Thymus (tissue), 14 donors: ENCODE measurements at places on chromosomes 5 and 9. TPM values are rescaled to one million over a fixed set of nuclear protein-coding genes. Genes with fewer than 3 reads are reported as not detected.

GRCh38 chr9:37839496-37840461, 39.2 kb downstream of the DCAF10 start:
- no peaks in the 10 kb centered on the region for H3K4me1 ChIP-seq
- no peak overlapping the region for H3K27ac ChIP-seq
- no peaks in the 10 kb centered on the region for H3K36me3 ChIP-seq
- no peak overlapping the region for H3K4me3 ChIP-seq
- H3K27me3 ChIP-seq: no peaks in the 10 kb centered on the region
- no peak for DNase-seq

DNA sequence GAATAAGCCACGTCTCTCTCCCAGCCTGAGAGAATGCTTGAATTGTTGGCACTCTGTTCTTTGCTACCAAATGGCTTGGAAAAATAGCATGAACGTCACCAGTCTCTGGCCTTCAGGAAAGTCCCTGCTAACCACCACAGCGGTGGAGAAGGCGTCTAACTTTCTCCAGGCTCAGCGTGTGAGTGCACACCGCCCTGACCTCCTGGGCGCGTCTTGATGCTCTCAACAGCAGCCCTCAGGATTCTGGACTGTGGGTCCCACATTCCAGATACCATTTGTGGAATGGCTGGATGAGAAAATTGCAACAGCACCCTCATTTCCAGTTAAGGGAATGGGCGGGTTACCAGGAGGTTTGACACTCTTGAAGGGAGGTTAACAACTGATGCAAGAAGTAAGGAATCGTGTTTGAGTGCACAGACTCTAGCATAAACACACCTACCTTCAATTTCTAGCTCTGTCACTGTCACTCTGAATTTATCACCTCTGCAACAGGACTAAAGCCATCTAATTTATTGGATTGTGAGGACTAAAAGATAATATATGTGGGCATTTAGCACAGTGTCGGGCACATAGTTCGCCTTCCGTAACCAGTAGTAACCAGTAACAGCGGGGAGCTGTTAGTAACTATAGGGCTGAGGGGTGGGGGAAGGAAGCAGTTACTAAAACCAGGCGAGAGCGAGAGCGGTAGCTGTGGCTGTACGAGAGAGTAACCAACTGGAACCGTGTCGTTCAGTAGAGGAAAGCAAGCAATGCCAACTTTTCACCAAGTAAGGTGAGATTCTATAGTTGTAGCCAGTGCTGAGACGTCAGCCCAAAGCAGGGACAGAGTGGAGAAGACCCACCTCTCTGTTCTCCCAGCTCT, 807 bp upstream of the PLGRKT start:
- peaks cover 11% of the 10 kb centered on the region for H3K36me3 ChIP-seq
- H3K4me3 ChIP-seq: peak overlapping the region; percentile 77
- no peaks in the 10 kb centered on the region for H3K27me3 ChIP-seq
- H3K27ac ChIP-seq: peak overlapping the region; percentile 85
- no peak for DNase-seq

- peaks cover 8% of the 10 kb centered on the region for H3K36me3 ChIP-seq
- no peak overlapping the region for H3K4me3 ChIP-seq
- DNase-seq: no peak
- no peak overlapping the region for H3K27ac ChIP-seq
- peaks cover 6% of the 10 kb centered on the region for H3K27me3 ChIP-seq
Measured at GRCh38 chr5:139692148-139692547, 44.0 kb downstream of the CXXC5 start.

- no peaks in the 10 kb centered on the region for H3K4me1 ChIP-seq
- peaks cover 45% of the 10 kb centered on the region for H3K36me3 ChIP-seq
- H3K27me3 ChIP-seq: no peaks in the 10 kb centered on the region
- H3K27ac ChIP-seq: no peak overlapping the region
Measured at GRCh38 chr5:148443998-148444397, 60.2 kb downstream of the FBXO38 start.

GRCh38 chr5:160621526-160621925, 199.9 kb downstream of the PTTG1 start:
- no peak overlapping the region for H3K4me3 ChIP-seq
- H3K27ac ChIP-seq: no peak overlapping the region
- H3K36me3 ChIP-seq: no peaks in the 10 kb centered on the region

GRCh38 chr5:150035139-150035895, 34.8 kb downstream of the HMGXB3 start:
- DNase-seq: no peak
- no peak overlapping the region for H3K4me3 ChIP-seq
- no peaks in the 10 kb centered on the region for H3K4me1 ChIP-seq

GRCh38 chr5:112546946-112547592, 128.0 kb upstream of the EPB41L4A start:
- H3K36me3 ChIP-seq: no peaks in the 10 kb centered on the region
- H3K4me3 ChIP-seq: no peak overlapping the region

DNA sequence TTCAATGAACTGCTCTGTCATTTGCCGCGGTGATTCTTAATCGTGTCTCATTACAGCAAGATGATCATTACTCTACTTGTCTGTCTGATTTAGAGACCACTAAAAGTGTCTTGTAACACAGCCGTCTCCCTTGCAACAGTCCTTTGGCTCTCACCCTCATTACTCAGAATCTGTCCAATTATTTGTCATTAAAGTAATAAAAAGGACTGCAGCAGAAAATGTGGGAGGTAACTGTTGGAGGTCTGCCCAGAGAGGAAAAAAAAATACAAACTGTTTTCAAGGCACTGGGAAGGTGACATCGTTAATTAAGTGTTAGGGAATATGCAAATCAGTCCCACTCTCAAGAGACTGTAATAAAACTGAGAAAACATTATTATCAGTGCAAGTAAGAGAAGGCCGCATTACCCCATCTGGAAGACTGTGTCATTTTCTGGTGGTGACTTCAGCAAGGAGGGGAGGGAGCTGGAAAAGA, 281.0 kb downstream of the RASEF start:
- H3K4me1 ChIP-seq: no peaks in the 10 kb centered on the region
- H3K36me3 ChIP-seq: no peaks in the 10 kb centered on the region
- no peak for DNase-seq
- H3K27ac ChIP-seq: no peak overlapping the region

DNA sequence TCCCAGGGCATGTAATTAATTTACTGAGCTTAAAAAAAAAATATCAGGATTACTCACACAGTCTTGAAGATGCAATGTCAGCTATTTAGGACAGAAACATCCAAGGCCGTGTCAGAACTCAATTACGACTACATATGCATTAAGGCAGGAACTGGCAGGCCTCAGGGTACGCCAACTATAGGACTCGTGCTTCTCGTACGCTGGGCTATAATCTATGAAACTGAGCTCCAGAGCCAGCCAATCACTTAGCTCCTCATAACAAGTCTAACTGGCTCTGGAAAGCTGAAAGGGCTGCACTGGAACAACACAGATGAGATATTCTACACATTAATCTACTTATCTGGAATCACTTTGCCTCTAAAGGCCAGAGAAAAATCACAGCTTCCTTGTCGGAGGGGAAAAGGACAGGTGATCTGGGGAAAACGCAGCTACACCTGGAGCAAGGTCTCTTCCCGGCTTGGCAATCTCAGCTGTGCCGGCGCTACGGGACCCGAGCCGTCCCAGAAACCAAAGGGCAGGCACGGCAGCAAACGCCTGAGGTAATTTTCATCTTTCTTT, 212.0 kb downstream of the DEPDC1B start:
- DNase-seq: no peak
- H3K27me3 ChIP-seq: no peaks in the 10 kb centered on the region
- H3K4me1 ChIP-seq: no peaks in the 10 kb centered on the region
- H3K27ac ChIP-seq: peak overlapping the region; percentile 71

DNA sequence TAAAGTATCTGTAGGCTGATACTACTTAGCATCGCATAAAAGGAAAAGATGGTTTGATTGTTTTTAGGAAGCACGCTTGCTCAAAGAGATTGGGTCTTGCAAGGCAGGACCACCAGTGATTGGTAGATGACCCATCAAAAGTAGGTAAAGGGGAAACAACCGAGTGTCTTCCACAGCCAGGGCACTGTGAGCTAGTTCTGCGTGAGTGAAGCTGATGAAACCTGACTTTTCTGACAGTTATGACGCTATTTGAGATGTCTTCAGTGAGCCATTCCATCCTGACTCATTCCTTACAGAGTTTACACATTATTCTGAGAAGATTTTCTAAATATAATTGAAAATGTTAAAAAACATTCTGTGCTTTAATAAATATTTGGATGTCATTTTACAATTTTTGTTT, 49.7 kb downstream of the BASP1 start:
- no peak for DNase-seq
- no peak overlapping the region for H3K4me3 ChIP-seq
- H3K36me3 ChIP-seq: no peaks in the 10 kb centered on the region
- no peak overlapping the region for H3K27ac ChIP-seq
- H3K4me1 ChIP-seq: no peaks in the 10 kb centered on the region

DNA sequence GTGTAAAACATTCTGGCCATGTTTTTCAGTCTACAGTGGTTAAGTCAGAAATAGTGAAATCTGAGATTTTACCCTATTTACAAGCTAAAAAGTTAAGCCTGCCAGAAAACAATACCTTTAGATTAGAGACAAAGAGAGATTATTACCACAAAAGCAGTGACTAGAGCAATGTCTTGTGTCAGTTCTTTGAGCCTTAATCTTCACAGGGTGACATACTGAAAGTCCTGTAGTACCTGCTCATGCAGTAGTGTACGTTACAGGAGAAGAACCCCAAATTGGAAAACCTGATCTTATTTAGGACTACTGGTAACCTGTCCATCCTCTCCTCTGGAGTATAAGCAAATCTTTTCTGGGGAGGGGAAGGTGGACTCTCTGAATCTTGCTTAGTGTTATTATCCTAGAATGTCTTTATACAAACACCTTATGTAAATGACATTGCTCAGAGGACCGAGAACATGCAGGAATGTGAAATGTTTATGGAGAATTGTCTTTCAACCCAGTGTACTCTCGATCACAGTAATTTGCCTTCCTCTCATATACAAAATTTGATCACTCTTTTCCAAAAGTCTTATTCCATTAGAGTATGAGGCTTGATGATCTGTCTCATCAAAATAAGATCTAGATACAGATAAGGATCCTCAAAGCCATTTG, 55.7 kb downstream of the ERBIN start:
- H3K27me3 ChIP-seq: no peaks in the 10 kb centered on the region
- H3K4me1 ChIP-seq: no peaks in the 10 kb centered on the region
- DNase-seq: no peak
- no peak overlapping the region for H3K4me3 ChIP-seq

GRCh38 chr9:109423877-109424276, 74.2 kb downstream of the PTPN3 start:
- no peak overlapping the region for H3K27ac ChIP-seq
- no peaks in the 10 kb centered on the region for H3K27me3 ChIP-seq
- H3K36me3 ChIP-seq: no peaks in the 10 kb centered on the region
- DNase-seq: no peak
- H3K4me1 ChIP-seq: peaks cover 2% of the 10 kb centered on the region
- H3K4me3 ChIP-seq: no peak overlapping the region

- no peak overlapping the region for H3K4me3 ChIP-seq
- H3K27me3 ChIP-seq: no peaks in the 10 kb centered on the region
- DNase-seq: no peak
Measured at GRCh38 chr9:112764837-112765236, 14.3 kb downstream of the SNX30 start.

DNA sequence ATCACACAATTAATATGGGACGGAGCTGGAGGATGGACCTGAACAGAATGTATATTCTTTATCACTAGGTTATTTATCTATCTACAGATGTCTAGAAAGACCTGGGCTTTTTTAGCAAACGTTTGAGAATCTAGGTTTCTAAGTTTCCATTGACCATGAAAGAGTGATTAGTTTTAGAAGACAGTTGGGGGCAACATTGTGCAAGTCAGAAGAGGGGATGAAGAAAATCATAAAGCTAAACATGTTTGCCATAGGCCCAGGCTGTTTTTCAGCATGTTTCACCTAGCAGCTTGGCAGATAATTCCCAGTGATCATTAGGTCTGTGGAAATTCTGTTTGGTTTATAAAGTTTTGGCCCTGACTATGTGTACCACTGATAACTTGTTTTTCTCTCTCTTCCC, 44.1 kb upstream of the CDKN2B start:
- peaks cover 6% of the 10 kb centered on the region for H3K4me1 ChIP-seq
- no peak for DNase-seq

DNA sequence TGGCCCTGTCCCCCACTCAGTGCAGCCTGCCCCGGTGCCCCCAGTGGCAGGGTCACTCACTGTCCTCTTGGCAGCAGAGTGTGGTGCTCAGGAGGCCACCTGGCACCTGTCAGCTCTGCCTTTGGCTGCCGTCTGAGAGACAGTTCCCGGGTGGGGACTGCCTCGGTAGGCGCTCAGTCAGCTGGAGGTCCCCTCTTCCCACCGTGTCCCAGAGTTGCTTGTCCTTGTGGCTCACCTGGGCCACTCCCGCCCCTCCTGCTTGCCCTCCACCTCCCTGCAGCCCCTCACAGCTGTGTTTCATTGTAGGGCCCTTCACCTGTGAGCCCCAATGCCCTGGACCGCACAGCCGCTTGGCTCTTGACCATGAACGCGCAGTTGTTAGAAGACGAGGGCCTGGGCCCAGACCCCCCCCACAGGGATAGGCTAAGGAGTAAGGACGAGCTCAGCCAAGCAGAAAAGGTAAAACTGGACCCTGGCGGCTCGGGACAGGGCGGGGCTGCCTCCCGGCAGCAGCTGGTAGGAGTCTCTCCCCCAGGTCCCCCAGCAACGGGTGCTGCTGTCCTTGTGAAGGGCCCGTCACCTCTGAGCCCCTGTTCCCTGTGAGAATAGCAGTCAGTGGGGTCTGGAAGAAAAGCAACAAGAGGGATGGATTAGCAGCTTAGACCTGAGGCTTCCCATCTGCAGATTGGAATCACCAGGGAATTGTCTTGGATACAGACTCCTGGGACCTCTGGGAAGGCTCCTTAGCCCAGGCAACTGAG, 122.7 kb downstream of the DAB2IP start:
- H3K4me3 ChIP-seq: no peak overlapping the region
- H3K27ac ChIP-seq: no peak overlapping the region
- no peaks in the 10 kb centered on the region for H3K27me3 ChIP-seq
- no peak for DNase-seq

GRCh38 chr5:125487231-125487630, 740.8 kb upstream of the ZNF608 start:
- no peaks in the 10 kb centered on the region for H3K36me3 ChIP-seq
- no peak for DNase-seq
- peaks cover 3% of the 10 kb centered on the region for H3K4me1 ChIP-seq
- no peak overlapping the region for H3K27ac ChIP-seq
- no peaks in the 10 kb centered on the region for H3K27me3 ChIP-seq

Gene GGTA1
- 7.9 TPM for total RNA-seq

Gene SIT1
- total RNA-seq: 174 TPM

Gene IL4
- total RNA-seq: 4.5 TPM

Gene MELK
- 26.5 TPM for total RNA-seq
